ENCODE measurements at places on chromosomes 12 and 14.

DNA sequence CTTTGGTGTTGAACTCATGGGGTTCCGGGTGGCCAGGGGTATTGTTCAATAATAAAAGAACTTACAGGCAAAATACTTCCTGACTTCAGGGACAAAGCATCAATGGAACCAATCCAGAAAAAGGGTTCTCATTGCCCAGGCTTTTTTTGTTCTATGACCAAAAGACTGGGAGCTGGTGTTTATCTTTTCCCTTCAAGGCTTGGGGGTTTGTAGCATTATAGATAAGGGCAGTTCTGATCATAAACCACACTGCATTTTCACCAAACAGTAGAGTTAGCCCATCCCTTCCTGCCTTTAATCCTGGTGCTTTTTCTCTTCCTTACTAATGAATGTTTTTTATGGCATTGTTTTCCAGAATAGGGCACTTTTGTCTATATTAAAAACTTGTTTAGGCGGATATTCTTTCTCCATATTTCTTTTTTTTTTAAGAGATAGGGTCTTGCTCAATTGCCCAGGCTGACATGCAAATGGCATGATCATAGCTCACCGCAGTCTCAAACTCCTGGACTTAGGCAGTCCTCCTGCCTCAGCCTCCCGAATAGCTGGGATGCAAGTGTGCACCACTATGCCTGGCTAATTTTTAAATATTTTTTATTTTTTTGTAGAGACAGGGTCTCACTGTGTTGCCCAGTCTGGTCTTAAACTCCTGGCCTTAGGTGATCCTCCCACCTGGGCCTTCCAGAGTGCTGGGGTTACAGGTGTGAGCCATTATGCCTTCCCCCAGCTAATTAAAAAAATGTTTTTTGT, 9.7 kb downstream of the FUT8 start:
- no peak for DNase-seq

DNA sequence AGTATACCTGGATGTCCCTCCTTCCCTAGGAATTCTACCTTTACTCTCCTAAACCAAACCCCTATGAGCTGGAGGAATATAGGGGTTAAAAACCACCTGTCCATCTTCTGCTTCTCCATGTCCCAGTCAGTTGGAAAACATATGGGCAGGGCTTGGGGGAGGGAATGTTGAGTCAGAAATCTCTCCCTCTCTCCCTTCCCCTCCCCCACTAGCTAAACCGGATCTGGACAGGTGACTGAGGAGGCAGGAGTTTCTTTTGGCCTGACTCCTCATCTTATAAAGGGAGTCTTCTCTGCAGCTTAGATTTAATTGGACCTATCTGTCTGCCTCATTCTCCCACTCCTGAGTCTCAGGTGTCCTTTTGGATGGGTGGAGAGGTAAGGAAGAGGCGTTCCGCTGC, 6.1 kb downstream of the ERBB3 start:
- DNase-seq: no peak

GRCh38 chr12:86249851-86250250, 6.3 kb downstream of the MGAT4C start:
- no peak for DNase-seq

- no peak for DNase-seq
Observed at GRCh38 chr14:27386391-27386790, 788.6 kb upstream of the NOVA1 start.

GRCh38 chr12:14959126-14959440, 2.3 kb downstream of the ARHGDIB start:
- no peak for DNase-seq

All from hindlimb muscle (tissue), 1 donor.